Motor neuron (in vitro differentiated cells): ENCODE measurements at places on chromosomes 16 and 17.

DNA sequence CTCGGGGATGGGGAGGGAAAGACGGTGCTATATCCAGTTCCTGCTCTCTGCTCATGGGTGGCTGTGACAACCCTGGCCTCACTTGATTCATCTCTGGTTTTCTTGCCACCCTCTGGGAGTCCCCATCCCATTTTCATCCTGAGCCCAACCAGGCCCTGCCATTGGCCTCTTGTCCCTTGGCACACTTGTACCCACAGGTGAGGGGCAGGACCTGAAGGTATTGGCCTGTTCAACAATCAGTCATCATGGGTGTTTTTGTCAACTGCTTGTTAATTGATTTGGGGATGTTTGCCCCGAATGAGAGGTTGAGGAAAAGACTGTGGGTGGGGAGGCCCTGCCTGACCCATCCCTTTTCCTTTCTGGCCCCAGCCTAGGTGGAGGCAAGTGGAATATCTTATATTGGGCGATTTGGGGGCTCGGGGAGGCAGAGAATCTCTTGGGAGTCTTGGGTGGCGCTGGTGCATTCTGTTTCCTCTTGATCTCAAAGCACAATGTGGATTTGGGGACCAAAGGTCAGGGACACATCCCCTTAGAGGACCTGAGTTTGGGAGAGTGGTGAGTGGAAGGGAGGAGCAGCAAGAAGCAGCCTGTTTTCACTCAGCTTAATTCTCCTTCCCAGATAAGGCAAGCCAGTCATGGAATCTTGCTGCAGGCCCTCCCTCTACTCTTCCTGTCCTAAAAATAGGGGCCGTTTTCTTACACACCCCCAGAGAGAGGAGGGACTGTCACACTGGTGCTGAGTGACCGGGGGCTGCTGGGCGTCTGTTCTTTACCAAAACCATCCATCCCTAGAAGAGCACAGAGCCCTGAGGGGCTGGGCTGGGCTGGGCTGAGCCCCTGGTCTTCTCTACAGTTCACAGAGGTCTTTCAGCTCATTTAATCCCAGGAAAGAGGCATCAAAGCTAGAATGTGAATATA lies 4.8 kb upstream of the LASP1NB start:
- ATAC-seq = no peak

DNA sequence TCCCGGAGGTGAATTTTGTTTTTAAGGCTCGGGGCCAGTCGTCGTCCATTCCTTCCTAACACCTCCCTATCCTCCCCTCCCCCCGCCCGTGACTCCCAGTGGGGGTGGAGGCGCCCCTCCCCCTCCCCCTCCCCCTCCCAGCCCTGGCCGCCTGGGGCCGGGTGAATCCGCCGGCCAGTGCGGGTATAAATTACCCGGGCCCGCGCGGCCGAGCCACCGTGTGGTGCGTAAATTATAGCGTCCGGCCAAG lies 2.0 kb upstream of the GSE1 start:
- peak; percentile 20 for ATAC-seq

- peak; percentile 25 for ATAC-seq
Observed at GRCh38 chr16:88510091-88510994, 57.3 kb downstream of the ZFPM1 start.

DNA sequence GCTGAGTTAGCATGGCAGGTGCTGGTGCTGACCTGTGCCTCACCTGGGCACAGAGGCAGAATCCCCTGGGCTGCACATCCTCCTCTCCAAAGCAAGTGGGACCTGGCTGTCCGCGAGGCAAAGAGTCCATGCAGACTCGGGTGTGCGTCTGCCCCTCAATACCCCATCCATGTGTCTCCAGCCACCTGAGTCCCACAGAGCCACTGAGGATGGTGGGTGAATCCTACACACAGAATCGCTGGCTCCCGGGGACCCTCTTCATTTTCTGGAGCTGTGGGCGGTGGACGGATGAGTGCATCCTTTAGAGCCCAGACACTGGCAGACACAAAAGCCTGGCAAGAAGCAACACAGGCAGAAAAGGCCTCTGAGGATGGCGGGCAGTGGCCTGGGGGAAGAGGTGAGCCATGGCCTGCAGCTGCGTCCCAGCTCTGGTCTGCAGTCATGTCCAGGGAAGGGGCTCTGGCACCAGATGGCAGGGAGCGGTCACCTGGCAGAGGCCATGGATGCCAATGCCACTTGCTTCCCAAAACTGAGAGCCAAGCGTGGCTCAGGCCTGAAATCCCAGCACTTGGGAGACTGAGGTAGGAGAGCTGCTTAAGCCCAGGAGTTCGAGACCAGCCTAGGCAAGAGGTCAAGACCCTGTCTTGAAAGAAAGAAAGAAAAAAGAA lies 29.9 kb downstream of the AXIN1 start:
- no peak for ATAC-seq

GRCh38 chr17:78862073-78863023 lies 21.7 kb upstream of the USP36 start:
- peak; percentile 96 for ATAC-seq
